ENCODE measurements at places on chromosomes 11 and 22.

DNA sequence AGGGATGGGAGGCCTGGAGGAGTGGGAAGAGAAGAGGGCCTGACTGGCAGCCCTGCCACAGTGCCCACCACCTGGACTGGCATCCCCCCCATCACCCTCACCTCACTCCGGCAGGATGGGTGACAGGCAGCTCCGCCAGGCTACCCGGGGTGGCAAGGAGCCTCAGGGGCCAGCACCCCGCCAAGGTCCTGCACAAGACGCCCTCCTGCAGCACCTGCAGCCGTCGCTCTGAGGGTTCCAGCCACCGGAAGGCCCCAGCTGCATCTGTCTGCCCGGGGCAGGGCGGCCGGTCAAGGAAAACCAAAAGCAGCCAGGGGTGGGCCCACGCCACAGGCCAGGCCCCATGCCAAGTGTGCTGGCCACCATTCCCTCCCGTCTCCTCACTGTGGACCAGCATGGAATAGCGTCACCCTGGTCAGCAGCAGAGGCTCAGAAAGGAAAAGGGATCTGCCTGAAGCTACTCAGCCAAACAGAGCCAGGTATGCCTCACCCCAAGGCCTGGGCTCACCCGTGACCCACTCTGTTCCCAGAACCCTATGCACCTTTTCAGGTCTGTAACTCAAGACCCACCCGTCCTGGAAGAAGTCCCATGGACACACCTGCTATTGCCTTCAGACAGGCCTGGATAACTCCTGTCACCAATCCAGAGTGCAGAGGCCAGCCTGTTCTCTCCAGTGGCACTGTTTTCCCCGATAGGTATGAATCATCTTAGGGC is 7.0 kb downstream of the RHBDD3 start:
- no peak for DNase-seq

- DNase-seq: no peak
Measured at GRCh38 chr22:40522141-40522540, 114.4 kb downstream of the MRTFA start.

DNA sequence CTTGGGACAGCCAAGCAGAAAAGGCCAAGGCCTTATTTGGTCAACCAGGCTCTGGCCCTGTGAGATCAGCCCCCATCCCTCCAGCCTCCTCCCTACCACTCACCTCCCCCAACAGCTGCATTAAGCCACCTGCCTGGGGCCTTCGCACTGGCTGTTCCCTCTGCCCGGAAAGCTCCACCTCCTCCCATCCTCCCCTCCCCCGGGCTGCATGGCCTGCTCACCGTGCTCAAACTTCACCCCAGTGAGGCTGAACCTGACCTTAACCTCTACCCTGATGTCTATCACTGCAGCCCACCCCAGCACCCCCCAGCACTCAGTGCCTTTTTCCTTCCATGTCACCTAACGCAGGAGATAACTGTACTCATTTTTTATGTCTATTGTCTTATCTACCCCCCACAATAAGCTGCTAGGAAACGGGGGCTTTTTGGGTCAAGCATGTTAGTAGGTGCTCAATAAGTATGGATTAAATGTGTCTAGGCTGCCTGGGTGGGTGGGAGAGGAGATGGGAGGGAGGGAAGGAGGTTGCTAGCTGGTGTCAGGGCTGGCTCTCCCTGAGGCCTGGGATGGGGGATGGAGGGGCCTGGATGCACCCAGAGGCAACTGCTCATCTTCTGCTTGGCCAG is 912 bp downstream of the PTPRCAP start:
- DNase-seq: no peak

DNA sequence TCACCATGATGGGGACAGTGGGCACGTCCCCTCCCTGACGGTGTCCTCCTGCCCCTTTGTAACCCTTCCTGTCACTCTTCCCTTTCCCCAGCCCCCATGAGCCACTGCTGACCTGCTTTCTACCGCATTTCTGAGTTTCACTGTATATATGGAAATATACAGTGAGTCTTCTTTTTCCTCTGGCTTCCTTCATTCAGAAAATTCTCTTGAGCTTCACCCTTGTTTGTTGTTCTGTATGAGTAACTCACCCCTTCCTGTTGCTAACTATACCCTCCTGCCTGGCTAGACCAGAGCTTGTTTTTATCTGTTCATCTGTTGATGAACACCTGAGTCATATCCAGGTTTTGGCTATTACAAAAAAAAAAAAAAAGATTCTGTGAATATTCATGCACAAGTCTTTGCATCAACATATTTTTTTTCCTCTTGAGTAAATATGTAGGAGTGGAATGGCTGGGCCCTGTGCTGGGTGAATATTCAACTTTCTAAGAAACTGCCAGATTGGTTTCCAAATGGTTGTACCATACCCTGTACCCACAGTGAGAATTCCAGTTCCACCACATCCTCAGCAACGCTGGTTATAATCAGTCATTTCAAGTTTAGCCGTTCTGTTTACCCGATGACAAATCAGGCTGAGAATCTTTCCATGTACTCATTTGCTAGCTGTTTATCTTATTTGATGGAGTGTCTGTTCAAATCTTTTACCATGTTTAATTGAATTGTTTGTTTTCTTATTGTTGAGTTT is 62.0 kb downstream of the IGF2 start:
- DNase-seq: no peak

- no peak for DNase-seq
Measured at GRCh38 chr11:95706974-95707387, 82.6 kb downstream of the FAM76B start.

DNA sequence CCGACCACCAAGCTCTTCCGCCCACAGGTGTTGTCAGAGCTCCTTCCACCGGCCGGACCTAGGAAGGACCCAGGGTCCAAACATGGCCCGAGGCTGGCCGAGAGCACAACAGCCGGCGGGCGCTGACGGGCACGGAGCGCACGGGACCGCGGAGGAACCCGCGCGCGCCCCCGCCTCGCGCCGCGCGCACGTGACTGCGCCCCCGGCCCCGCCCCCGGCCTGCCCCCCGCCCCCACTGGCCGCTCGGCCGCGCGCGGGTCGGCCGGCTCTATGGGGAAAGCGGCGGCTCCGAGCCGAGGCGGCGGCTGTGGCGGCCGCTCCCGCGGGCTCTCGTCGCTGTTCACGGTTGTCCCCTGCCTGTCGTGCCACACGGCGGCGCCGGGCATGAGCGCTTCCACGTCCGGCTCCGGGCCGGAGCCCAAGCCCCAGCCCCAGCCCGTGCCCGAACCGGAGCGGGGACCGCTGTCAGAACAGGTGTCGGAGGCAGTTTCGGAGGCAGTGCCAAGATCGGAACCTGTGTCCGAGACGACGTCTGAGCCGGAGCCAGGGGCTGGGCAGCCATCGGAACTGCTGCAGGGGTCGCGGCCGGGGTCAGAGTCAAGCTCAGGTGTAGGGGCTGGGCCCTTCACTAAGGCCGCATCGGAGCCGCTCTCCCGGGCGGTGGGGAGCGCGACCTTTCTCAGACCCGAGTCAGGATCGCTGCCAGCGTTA is at the start of gene OSBP2:
TSS of gene OSBP2 (plus strand) at position 235 of the 711 bp plus-strand sequence. CDS start at position 271, 36 bp downstream.
- no peak for DNase-seq

- no peak for DNase-seq
Measured at GRCh38 chr22:39712081-39712480, 141.5 kb downstream of the CACNA1I start.

GRCh38 chr11:14340721-14341120 is 18.3 kb downstream of the RRAS2 start:
- no peak for DNase-seq

GRCh38 chr11:20116825-20117224 is 43.5 kb downstream of the DBX1 start:
- DNase-seq: no peak

GRCh38 chr22:31917227-31917921 is 27.0 kb upstream of the YWHAH start:
- no peak for DNase-seq

- DNase-seq: no peak
Measured at GRCh38 chr11:95563173-95563572, 226.4 kb downstream of the FAM76B start.

DNA sequence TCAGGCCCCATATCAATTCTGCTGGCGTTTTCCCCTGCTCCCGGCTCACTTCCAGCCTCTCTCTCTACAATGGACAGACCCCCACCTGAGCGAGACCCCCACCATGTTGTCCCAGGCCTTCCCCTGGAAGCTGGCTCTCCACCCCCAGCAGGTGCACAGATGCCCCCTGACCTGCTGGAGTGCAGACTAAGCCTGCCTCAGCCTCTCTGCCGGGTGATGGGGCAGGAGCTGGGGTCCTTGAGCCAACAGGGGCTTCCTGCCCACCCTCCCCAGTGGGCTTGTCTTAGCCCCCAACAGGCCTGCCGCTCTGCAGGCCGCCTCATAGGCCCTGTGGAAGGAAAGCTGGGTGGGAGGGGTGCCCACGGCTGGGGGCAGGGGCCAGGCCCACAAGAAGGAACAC is 10.0 kb downstream of the ELFN2 start:
- no peak for DNase-seq

DNA sequence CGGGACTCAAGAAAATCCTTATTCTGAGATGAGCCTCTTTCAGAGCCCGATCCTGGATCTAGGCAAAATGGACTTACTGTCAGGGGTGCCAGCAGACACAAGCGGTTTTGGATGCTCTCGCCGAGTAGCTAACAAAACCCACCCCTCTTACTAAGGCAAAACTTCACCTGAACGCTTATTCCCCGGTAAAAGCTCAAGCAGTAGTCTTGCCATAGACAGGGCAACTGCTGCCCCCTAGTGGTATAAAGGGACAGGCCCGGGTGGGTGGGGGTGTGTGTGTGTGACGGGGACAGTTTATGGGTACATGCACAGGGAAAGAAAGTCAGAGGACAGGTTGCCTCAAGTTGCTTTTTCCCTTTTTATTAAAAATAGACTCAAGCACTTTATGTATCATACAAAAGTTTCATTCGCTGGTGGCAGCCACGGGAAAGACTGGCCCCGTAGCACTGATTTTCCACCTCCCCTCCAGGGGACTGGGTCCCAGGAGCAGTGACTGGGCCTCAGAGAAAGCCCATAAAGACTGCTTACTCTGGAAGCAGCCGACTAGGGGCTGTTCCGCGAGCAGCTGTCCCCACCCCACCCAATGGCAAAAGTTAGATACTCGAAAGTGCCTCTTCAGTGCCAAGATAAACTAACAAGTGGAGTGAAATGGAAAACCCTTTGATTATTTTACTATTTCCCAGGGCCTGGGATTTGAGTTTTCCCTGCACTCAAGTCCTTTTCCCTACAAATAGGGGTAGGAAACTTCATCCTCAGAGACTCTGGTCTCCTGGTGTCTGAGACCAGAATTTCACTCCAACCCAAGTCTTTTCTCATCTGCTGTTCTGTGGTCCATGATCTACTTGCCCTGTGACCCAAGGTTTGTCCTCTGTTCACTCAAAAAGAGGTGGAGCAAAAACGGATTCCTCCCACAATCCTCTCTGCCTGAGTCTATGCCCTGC is 4.7 kb downstream of the YPEL4 start:
- peak; percentile 77 for DNase-seq

DNA sequence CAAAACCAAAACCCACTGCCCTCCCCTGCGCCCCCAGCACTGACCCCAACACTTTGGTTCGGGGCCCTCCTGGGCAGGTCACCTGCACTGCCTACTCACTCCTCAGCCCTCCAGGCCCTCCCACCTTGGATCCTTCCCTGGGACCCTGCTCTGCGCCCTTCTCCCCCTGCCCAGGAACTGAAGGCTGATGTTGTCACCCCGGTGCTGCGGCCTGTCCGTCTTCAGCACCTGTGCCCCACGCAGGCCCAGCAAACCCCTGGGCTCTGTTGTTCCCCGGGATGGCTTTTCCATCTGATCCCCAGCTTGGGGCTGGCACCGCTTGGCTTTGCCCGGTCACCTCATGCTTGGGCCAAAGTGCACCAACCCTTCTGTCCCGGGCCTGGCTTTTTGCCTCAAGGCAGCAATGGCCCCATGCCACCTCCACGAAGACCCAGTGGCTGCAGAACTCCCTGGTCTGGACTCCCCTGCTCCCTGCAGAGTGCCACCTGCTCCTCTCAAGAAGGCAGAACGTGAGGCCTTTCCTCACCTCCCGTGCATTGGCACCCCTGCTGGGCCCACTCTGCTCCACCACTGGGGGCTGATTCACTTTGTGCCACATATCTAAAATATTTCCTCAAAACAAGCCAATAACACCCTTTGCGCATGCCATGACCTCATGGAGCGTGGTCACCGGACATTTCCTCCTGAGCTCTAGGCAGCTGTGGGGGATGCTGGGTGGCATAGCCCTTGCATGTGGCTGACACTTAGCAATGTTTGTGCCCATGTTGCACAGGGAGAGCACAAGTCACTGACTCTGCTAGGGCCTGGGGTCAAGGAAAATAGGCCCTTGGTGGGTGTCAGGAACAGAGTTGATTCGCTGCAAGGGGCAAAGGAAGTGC is 8.8 kb downstream of the PPM1F start:
- DNase-seq: no peak

DNA sequence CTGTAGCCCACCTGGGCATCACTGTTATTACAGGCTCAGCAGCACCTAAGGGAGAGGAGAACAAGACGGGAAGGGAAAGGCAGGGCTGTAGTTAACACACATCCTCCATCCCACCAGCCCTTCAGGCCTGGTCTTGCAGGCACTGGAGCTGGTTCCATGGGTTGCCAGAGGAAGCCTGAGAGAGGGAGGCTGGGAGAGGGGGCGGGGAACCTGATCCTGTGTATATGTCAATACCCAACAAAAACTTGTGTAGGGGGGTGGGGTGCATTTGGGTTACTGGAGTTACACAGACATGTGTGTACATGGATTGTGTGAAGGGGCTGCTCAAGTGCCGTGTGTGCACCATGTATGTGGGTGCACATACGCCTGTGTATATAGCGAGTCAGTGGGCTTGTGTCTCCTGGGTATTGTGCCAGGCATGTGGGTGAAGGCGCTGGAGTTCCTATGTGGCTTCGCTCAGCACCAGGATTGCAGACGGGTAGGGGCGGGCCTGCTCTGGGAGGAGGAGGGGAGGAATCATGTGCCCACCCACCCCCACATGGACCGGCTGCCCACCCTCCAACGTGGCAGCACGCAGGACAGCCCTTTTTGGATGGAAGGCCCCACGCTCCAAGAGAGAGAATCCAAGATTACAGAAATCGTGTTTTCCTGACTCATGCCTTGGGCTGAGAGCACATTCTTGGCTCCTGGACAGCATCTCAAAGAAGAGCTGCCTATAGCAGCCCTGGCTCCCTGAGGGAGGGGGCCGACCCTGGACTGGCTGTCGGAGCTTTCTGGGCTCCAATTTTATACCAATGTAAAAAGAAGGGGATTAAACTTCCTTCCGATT is 4.2 kb upstream of the SERPINH1 start:
- no peak for DNase-seq

GRCh38 chr11:129395883-129396282 is 20.2 kb downstream of the BARX2 start:
- no peak for DNase-seq

- no peak for DNase-seq
Measured at GRCh38 chr11:122074022-122074421, 42.0 kb downstream of the BLID start.

DNA sequence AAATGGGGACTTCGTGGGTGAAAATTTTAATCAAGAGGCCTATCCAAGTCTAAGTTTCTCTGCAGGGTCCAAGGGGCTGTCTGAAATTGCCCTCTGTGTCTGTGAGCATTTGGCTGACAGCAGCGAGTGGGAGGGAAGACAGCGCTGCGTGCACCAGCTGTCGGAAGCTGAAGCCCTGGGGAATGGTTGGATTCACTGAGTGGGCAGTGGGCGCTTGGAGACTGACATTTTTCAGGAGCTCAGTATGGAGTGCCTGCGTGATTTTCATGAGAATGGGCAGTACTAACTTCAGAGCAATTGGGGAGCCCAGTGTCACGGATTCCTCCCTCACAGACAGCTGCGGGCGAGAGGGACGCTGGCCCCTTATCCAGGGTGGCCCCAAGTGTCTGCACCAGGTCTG is 388.8 kb upstream of the B3GAT1 start:
- DNase-seq: no peak

- no peak for DNase-seq
Measured at GRCh38 chr22:48700566-48701295, 1126.9 kb downstream of the BRD1 start.

- no peak for DNase-seq
Measured at GRCh38 chr11:73394416-73395296, 18.5 kb downstream of the RELT start.

- no peak for DNase-seq
Measured at GRCh38 chr11:64581057-64581523, 9.9 kb upstream of the SLC22A12 start.
